ENCODE measurements at places on chromosomes 6 and 20.

- DNase-seq, result no peak
Observed at GRCh38 chr6:68226460-68226859, 408.6 kb upstream of the ADGRB3 start.

GRCh38 chr6:44010411-44011349 is 116.6 kb downstream of the MRPL14 start:
- no peak for DNase-seq

DNA sequence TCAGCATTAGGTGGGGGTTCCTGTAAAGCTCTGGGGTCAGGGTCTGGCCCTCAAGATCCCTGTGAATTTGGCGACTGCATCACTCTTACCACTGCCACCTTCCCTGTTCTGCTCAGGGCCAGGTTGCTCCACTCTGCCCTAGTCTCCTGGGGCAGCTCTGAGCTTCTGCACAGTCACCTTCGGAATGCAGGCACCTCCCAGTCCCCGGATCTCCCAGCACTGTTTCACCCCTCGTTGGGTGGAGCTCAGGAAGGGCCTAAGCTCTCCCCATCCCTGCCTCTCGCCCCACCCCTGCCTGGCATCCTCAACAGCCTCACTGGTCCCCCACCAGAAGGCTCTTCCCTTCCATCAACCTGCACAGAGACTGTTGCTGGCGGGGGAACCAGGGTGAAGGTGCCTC is 46.2 kb downstream of the YTHDF1 start:
- DNase-seq, result no peak

DNA sequence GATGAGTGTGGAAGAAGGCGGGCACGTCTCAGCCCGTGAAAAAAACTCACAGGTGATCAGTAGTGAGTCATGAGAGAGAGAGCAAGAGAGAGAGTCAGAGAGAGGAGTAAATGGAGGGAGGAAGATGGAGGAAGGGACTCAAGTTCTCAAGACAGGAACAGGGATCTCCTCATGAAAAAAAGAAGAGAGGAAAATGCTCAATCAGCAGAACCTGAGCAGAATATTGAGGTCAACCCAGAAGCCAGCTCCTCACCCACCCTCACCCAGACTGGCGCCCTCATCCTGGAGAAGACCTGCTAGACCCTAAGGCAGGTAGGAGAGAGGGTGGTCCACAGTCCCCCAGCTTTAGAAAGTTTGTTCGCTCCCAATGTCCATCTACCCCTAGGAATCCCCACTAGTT is 4.8 kb downstream of the UBD start:
- DNase-seq, result no peak

- no peak for DNase-seq
Observed at GRCh38 chr6:2109796-2110195, 135.6 kb downstream of the GMDS start.

GRCh38 chr6:134840086-134840867 is 109.6 kb downstream of the ALDH8A1 start:
- DNase-seq, result no peak

- no peak for DNase-seq
Observed at GRCh38 chr6:13990796-13991195, 66.0 kb downstream of the RNF182 start.

GRCh38 chr20:22389836-22390542 is 194.4 kb downstream of the FOXA2 start:
- no peak for DNase-seq
